ENCODE measurements at places on chromosomes 2 and 18.

- no peak for DNase-seq
These were observed 382.0 kb downstream of the LNPK start for GRCh38 chr2:175620106-175620505.

- DNase-seq: no peak
These were observed 124.5 kb upstream of the CDCA7 start for GRCh38 chr2:173230181-173230580.

DNA sequence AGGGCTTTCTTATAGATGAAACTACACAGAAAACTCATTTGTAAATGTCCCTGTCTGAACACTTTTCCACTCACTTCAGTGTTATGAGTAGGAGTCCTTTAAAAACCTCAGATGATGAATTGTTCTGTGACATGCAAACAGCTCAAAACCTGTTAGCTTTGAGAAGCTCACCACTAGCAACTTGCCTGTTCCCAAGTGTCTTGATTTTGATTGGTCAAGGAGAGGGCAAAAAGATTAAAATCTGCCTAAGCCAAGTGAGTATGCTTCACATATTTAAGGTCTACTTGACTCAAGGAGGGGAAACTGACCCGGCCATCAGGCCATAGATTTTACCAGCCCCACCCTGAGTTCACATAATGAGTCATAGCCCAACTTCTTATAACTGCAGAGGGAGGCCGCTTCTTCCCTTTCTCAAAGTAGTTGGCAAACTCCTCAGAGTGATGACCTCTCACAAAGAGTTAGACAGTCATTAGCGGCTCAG lies 45.2 kb upstream of the MEIS1 start:
- no peak for DNase-seq

DNA sequence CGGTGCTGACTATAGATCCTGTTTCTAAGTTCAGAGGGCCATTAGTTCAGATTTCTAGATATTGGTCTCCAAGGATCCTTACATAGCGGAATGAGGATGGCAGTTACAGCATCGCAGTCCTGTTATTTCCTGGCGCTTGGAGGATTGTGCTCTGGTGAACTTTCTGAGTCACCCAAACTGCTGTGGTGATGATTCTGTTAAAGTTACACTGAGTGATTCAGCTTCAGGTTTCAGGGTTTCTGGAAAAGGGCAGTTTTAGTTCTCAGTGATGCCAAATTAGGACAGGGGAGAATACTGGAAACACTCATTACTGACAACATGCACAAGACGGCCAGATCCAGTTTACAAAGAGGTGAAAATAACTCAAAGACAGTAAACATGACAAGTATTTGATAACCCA lies 52.1 kb upstream of the ANKRD62 start:
- no peak for DNase-seq

DNA sequence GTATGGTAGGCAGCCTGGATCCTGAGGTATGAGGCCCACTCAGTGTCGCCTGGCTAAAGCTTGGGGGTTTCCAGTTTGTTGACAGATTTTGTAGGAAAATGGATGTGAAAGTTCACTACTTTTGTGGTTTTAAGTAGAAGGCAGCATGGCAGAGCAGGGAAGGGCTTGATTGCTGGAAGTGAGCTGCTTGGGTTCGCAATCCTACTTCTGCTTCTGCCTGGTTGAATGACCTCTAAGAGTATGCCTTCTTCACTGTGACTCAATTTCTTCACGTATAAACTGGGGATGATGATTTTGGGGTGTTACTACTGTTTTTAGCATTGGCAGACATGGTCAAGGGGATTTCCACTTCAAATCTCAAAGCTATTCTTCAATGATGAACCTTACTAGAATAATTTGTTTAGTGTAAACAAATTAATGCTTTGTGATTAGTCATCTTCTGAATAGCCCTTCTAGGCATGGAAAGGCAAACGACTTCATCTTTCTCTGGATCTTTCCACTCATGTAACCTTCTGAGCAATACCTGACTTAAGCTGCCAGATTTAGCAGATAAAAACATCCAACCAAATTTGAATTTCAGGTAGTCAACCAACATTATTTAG lies 13.2 kb downstream of the BMP10 start:
- DNase-seq: no peak

- DNase-seq: no peak
These were observed 13.2 kb downstream of the ASB18 start for GRCh38 chr2:236250909-236251579.

GRCh38 chr2:236637686-236638569 lies 68.3 kb downstream of the ACKR3 start:
- DNase-seq: no peak

GRCh38 chr2:121472470-121472993 lies 58.1 kb upstream of the RNU4ATAC start:
- no peak for DNase-seq

DNA sequence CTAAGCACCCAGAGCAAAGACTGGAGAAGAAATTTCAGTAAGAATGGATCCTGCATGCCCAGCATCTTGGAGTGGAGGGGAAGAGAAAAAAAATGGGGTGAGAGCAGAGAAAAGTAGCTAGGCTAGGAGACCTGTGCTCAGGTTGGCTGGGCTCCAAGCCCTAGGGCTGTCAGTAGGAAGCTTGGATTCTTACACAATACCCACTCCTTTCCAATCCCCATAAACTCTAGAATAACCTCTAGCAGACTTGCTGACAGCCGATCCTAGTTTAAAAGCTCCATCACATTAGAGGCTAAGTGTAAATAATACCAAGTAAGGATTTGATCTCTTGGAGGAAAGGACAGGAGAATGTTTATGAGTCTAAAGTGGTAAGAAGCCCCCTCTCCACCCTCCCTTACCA lies 46.2 kb upstream of the NABP1 start:
- DNase-seq: no peak

DNA sequence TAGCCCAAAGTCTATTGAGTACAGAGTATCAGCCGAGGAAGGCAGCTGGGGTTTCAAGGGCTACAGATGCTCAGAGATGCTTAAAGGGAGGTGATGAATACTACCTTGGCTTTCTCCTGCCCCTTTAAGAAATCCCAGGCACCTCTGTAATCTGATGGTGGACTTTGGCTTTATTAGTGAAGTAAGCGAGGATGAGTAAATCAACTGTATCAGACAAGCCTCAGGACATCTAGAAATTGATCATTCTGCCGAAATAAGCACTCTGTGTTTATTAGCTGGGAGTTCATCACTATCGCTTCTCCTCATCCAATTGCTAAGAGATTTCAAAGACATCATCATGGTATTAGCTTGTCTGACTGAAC lies 344.4 kb downstream of the SETBP1 start:
- DNase-seq: no peak

DNA sequence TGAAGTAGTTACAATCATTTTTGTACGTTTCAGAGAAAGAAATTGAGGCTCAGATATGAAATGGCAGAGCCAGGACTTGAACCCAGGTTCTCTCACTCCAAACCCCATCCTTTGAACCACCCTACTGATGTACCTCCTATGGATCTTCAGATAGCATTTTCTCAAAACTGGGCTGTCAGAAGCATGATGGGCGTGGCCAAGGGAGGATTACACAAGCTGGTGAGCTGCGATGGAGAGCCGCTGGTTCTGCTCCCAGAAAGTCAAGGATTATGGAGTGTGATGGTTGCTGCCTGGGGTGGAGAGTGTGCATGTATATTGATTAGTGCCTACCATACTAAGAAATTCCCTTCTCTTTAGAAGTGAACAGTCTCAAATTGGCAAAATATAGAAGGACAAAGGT lies 47.0 kb upstream of the PPP1CB start:
- no peak for DNase-seq

DNA sequence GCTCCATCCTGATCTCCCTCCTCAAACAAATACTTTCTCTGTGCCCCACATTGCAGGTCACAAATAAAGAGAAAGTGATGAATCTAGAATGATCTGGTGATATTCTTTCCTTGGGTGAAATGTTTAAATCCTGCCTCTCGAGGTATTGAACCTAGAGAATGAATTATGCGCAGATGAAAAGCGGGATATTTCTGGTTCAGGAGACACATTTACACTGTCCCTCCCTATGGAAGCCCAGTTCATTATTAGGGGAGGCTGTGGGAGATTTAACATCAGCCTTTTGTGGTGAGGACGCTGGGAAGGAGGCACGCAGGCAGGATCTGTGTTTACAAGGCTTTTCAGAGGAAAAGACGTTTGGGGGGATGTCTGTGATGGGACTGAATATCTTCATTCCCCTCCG lies 20.6 kb downstream of the MAPRE2 start:
- no peak for DNase-seq

- no peak for DNase-seq
These were observed 27.2 kb upstream of the FAM136A start for GRCh38 chr2:70328921-70329561.

- DNase-seq: no peak
These were observed 106.6 kb downstream of the TMEM131 start for GRCh38 chr2:97889156-97889555.

DNA sequence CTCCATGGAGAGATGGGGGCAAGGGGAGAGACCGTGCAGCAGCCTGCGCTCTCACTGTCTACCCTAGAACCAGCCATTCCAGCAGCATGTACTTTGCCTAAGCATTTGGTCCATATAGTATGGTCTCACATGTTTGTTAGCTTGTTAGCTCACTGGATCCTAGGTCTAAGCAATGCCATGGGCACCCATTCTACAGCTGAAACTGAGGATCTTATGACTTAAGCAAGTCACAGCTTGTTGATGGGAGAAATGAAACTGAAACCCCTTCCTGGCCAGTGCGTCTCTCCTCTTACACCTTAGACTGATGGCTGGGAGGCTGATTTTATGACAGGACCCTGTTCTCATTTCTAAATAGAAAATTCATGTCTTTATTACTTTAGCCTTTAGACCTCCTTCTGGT lies 90.1 kb downstream of the EPAS1 start:
- DNase-seq: no peak

DNA sequence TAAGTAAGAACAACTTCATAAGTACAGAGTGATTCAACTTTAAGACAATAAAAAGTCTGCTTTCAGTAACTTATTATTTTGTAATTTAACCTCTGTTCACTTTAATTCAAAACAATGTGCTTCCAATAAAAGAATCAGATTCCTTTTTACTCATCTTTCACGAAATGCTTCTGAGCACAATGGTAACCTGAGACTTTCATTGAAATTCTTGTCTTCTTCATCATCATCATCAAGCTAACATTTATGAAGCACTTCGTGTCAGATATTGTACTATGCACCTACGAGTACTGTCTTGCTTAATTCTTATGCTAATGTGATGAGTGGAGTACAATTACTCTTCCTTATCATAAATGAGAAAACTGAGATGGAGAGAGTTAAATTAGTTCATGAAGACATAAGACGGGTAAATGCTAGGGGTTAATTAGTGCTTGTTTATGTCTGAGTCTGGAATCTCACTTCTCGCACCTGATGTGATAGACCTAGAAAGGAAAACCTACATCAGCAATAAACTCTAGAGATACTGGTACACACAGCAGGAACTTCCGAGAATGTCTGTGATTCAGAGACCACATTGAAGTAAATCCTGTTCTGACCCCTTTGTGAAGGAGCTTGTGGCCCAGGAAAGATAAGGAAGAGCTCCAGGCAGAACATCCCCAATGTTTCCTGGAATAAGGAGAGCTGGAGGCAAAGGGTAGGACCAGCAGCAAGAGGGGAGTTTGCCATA lies 227.6 kb upstream of the ETAA1 start:
- DNase-seq: no peak

GRCh38 chr2:207133820-207134519 lies 31.8 kb downstream of the KLF7 start:
- no peak for DNase-seq

DNA sequence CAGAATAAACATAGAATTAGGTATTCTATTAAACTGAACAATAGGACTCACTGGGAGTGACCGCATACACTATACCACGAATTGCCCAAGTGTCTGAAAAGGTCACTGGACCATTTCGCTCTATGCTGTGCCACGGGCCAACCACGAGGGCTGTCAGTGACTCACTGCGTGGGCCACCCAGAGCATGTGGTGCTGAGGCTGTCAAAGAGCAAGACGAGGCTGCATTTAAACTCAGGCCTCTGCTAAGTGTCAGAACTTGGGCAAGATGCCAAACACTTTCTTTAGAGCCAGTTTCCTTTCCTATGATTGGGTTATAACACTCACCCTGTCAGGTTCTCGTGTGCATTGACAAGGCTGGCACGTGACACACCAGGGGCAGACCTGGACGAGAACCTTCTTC lies 97.5 kb downstream of the SH3YL1 start:
- no peak for DNase-seq

- no peak for DNase-seq
These were observed 41.5 kb upstream of the DSC1 start for GRCh38 chr18:31204166-31204565.

All from activated effector memory CD4-positive, alpha-beta T cell treated with anti-CD3 and anti-CD28 coated beads, Interleukin-2, amount 50 U/mL, for 16 hours (primary cell).